ENCODE measurements at places on chromosomes 13 and 19.

- no peak for DNase-seq
Measured at GRCh38 chr13:98105929-98106336, 37.0 kb upstream of the FARP1 start.

- no peak for DNase-seq
Measured at GRCh38 chr13:106177146-106177545, 358.3 kb downstream of the EFNB2 start.

DNA sequence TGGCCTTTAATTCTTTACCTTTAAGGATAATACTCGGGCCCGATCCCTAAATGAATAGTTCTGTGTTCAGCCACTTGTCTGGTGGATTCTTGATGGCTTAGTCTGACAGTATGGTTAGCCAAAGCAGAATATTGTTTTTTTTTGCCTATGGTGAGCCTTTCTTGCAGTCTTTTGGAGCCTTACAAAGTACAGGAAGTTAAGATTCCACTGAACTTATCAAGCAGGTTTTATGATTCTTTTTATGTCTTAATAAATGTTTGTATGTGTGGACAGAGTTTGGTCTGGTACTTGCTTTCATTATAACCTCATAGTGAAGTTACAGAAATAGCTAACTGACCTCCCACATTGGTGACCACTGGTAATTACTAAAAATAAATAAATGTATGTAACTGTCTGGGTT lies 17.1 kb downstream of the PCCA start:
- no peak for DNase-seq

DNA sequence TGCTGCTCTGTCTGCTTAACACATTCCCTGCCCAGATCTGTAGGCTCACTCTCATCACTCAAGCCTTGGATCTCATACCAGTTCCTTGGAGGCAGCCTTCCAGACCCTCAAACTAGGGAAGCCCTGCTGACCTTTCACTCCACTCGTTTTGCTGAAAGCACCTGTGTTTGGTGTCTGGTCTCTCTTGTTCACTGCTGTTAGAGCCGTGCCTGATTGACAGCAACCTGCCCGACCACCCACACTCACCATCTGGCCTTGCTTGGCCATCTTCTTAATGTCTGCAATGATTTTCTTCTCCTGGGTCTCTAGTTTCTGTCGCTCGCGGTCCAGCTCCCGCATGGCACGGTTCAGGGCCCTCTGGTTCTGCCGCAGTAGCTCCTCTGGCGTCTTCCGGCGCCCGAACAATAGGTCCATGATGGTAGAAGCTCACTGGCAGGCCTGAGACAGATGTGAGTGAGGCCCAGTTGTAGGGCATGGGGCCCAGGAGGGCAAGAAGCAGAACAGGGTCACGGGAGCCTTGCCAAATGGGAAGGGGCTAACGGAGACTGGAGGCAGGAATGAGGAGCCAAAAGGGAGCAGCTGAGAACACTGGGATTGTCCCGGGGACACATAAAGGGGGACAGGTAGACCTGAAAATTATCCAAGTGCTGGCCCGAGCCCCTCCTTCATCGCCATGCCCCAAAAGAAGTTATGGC lies 959 bp downstream of the CHMP2A start:
- DNase-seq = no peak

- DNase-seq = no peak
Measured at GRCh38 chr13:74651121-74651520, 516.9 kb upstream of the KLF12 start.

DNA sequence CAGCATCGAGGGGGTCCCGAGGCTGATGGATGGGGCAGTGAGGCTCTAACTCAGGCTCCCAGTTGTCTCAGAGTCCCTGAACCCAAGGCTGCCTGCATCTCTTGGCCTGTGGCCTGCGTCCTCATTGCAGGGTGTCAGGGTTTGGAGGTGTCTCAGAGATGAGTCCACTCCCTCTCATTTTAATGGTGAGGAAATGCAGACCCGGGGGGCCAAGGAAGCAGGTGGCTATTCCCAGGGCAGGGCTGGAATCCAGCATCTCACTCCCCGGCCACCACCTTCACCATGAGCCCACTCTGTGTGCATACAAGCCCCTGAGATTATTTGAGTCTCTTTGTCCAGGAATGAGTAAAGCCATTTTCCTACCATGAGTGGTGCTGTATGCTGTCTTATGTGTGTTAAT lies 21.4 kb downstream of the TEX29 start:
- no peak for DNase-seq

GRCh38 chr19:16760990-16761389 lies 41.3 kb downstream of the NWD1 start:
- DNase-seq = no peak

DNA sequence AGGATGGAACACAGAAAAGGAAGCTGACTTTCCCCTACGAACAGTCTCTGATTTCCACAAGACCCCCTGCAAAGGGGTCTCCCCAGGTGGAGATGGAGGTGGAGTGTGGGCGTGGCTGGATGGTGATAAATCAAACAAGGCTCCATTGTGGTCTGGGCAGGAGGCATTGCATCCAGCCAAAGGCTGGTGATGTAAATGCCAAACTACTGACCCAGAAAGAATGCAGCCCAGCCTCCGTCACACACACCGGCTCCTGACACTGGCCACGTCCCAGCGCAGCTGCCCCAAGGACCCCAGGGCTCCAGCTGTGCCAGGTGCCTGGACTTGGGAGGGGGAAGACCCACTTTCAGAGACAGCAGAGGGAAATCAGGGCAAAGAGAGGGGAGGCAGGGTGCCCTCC lies 6.3 kb downstream of the SLC7A1 start:
- no peak for DNase-seq

GRCh38 chr13:39283072-39283471 lies 244.8 kb downstream of the NHLRC3 start:
- DNase-seq = no peak

GRCh38 chr13:111415246-111415645 lies 94.8 kb downstream of the TEX29 start:
- DNase-seq = no peak

DNA sequence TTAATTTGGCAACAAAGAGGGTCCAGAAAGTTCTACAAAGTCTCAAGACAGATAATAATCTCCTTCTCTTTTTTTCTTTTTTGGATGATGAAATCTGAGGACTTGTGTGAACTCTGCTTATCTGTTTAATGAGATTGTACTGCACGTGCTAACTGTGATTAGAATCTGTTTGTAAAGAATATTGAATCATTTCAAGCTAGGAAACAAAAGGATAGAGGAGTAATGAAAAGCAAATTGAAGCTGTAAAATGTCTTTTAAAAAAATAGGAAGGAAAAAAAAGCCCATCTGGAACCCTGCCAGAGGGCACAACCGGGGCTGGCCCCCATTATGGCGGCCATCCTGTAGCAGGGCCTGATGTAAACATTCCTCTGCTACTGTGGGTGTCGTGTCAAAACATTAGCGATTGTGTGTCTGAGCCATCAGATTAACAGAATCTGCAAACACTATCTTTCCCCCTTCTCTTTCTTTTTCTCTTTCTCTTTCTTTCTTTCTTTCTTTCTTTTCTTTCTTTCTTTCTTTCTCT lies 83.0 kb downstream of the FLT1 start:
- no peak for DNase-seq

DNA sequence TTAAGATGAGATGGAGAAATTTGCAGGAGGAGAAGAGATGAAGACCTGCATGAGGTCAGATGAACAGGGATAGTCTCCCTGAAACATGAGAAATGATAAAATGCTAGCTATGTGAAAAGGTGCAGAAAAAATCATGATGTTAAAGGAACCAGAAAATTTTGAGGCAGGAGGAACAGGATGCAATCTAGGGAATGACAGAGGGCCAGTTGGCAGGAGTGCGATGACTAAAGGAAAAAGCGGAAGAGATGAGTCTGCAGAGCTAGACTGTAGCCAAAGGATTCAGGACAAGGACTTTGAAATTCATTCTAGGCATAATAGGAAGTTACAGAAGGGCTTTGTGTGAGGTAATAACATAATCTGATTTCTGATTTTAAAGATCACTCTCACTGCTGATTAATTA lies 77.9 kb downstream of the TRPC4 start:
- no peak for DNase-seq

- DNase-seq = no peak
Measured at GRCh38 chr13:31107109-31107508, 54.6 kb downstream of the HSPH1 start.

GRCh38 chr13:75694722-75695121 lies 58.6 kb downstream of the LMO7 start:
- DNase-seq = no peak

- no peak for DNase-seq
Measured at GRCh38 chr19:971795-972194, 12.3 kb upstream of the WDR18 start.

DNA sequence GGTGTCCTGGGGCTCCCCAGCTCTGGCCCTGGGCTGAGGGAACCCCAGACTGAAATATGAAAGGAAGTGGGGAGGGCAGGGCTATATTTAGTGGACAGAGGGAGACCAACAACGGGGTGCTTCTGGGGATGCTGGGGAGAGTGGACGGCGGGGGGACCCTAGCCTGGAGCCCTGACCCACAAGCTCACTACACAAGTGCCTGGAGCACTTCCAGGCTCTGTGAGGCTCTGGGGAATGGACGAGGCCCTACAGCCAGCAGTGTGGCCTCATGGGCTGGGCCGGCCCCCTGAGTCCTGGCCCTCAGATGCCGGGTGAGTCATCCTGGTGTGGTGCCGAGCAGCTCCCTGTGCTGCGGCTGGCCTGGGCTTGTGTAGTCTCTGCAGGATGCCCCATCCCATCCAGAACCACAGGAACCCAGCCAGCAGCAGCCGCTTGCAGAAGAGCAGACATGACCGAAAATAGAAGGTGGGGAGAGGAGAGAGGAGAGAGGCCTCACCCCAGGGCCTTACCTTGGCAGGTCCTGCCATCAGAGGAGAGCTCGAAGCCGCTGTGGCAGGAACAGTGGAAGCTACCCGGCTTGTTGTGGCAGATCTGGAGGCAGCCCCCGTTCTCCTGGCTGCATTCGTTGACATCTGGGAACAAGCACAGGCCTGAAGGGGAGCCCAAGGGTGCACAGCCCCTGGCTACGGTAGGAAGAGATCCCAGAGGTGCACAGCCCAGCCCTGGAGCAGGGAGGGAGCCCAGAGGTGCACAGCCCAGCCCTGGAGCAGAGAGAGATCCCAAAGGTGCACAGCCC lies 26.1 kb downstream of the GAS6 start:
- DNase-seq = no peak

- DNase-seq = no peak
Measured at GRCh38 chr13:85985797-85986196, 186.6 kb upstream of the SLITRK6 start.

- no peak for DNase-seq
Measured at GRCh38 chr13:33328701-33329100, 43.1 kb upstream of the STARD13 start.

- DNase-seq = peak; percentile 97
Measured at GRCh38 chr13:41456768-41457588, at the start of gene RGCC. TSS of gene RGCC (plus strand) at chr13:41457550. CDS start at chr13:41457708, 158 bp downstream.

DNA sequence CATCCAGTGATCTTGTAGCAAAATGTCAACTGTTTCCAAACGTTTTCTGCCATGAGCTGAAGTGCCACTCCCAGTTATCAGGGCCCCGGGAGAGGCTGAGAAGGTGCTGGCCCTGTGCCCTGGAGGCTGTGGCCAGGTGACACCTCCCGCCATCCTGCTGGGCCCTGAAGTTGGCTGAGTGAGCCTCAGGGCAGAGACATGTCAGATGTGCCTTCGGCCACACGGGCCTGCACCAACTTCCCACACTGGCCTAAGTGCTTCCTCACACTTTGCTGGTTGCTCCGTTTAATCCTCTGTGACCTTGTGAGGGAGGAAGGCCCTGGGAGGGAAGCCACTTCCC lies 4.8 kb downstream of the ADPRHL1 start:
- no peak for DNase-seq

- no peak for DNase-seq
Measured at GRCh38 chr13:96539791-96540190, 449.9 kb downstream of the HS6ST3 start.

DNA sequence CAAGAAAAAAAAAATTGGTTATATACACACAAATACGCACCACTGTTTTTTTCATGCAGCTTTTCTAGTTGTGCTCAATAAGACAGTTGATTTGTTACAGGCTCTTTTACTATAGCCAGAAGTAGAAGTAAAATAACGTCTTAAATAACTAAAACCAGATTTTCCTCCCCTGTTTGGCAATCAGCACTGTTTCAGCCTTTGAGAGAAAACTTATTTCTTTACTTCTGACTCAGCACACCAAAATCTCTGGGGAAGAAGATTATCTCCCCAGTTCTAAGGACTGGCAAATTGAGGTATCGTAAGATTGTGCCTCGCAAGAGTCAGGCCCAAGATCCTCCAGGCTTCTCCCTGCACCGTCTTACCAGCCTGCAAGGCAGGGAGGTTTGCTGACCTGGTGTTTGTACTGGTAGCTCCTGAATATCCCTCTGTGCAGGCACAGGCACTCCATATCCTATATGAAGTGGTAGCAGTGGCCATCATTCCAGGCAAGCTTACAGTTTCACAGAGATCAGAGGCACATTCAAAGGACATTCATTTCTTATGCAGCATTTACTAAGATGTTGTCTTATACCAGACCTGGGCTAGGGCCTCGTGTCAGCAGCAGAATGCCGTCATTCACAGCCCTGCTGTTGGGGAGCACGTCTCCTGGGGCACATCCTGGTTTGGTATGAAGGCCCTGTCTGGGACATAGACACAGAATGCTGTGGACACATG lies 268.2 kb downstream of the ZNF536 start:
- DNase-seq = no peak

DNA sequence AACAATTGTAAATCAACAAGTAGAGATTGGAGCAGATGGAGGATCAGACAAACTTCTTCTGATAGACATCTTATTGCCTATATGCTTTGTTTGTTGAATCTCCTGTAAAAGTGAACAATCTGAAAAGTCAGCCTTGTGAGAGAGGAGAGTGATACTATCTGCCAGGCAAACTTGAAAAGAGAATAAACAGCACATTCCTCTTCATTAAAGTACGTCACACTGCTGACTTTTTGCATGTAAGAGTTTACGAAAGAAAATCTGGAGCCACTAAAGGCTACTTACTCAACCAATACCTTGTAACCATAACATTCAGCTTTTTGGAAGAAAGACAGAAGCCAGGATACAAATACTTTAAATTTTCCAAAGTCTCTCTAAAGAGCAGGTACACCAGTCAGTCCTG lies 42.5 kb downstream of the EDNRB start:
- DNase-seq = no peak

Measured in CD4-positive, alpha-beta T cell treated with Interleukin-10 for 1 hour (primary cell).